NCI-H774 (cell line): ENCODE measurements at places on chromosomes 5 and 9.
A peak's percentile ranks its signal among the peaks of the same experiment; 100 is the strongest.

DNA sequence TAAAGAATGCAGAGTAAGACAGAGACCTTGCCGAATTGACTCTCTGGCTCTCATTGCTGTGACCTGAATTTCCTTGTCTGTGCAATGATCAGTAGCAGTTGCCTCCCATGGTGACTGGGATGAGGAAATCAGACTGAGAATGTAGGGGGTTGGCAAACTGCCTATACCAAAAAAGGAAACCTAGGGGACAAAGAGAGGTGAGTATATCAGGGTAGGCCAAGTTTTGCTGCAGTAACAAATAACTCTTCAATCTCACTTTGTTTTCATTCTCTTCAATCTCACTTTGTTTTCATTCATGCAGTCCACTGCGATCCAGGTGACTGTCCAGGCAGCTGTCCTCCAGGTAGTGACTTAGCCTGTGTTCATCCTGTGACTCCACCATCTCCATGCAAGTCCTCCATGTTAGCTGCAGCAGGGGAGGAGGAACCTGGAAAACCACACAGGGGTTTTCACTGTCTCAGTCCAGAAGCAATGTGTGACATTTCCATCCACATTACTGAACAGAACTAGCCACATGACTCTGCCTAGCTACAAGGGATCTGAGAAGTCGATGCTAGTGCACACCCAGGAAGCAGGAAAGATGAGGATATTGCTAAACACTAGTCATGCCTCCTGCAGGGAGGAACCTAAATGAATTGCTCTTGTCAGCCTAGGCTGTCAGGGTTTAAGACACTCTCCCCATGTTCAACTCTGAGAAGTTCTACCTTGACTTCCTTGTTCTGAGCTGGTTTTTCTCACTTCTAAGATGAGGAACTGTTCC is 26.0 kb downstream of the TMEM174 start:
- no peak for DNase-seq

GRCh38 chr5:145636371-145636770 is 198.8 kb downstream of the PRELID2 start:
- DNase-seq = no peak

DNA sequence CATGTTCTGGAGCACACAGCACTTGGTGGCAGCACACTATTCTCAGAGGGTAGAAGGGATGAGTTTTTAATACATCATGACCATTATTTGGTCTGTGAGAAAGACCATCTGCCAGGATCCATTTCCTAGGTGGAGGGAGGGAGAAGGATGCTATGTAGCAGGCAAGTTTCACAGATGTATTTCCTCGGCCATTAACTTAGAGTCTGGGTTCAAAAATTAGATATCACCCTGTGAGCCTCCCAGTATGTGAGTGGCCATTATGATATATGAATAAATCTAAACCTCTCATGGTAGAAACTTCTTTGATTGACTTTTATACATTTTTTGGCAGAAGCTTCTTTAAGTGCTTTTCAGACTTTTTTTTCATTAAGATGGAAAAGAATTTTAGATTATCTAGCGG is 133.9 kb downstream of the SREK1 start:
- no peak for DNase-seq

DNA sequence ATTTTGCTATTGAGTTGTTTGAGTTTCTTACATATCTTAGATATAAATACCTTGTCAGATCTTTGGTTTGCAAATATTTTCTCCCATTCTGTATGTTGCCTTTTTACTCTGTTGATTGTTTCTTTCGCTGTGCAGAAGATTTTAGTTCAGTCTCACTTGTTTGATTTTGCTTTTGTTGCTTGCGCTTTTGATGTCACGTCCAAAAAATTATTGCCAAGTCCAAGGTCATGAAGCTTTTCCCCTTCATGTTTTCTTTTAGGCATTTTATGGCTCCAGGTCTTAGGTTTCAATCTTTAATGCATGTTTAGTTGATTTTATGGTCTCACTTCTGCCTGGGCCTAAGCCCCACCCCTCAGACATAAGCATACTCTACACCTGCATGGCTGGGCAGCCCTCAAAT is 131.5 kb upstream of the TNC start:
- DNase-seq = no peak

DNA sequence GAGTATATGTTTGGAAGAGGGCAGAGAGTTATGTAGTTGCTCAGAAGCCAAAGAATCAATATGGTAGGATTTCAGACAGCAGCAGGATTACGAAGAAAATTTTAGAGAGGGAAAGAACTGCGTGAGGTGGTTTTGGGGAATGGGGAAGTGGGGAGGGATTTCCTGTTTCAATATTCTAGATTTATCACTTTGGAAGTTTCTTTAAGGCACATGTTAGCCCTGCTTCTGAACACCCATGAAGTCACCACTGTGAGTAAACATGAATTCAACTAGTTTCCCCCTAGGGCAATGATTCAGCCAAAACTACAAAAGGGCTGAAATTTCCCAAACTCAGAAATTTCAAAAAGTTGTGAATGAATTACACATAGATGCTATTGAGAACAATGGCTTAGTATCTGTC is 132.2 kb downstream of the EBF1 start:
- no peak for DNase-seq

- no peak for DNase-seq
Observed at GRCh38 chr5:39137819-39138451, 63.7 kb upstream of the RICTOR start.

DNA sequence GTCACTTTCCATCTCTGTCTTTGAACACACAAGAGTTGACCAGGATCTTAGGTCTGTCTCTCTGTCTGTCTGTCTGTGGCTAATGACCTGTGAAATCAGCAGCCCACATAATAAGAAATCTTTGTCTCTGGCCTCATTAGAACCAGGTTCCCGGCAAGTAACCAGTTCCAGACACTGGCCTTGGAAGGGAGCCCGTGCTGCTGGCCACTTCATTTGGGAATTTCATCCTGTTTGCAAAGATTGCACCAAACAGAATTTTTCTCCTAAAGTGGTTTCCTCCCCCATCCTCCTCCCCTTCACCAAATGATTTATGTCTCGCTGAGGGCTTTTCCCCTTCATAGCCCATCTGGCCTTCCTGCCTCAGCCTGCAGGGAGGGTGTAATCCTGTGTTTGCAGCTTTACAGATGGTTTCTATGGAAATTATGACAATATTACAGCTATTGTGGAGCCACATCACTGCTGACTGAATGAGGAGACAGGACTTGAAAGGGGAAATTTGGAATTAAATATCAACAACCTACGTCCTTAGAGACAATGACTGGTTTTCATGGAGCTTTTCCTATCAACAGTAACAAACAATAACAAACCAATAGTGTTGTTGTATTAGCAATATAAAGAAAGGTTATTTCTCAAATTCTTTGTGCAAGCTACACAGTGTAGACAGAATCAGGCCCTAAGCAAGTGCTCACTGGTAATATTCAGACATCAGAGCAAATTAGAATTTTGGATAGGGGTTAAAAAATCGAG is 25.7 kb downstream of the DPYSL3 start:
- DNase-seq = peak; percentile 89

GRCh38 chr9:86508208-86508903 is 154.1 kb upstream of the TUT7 start:
- DNase-seq = no peak

DNA sequence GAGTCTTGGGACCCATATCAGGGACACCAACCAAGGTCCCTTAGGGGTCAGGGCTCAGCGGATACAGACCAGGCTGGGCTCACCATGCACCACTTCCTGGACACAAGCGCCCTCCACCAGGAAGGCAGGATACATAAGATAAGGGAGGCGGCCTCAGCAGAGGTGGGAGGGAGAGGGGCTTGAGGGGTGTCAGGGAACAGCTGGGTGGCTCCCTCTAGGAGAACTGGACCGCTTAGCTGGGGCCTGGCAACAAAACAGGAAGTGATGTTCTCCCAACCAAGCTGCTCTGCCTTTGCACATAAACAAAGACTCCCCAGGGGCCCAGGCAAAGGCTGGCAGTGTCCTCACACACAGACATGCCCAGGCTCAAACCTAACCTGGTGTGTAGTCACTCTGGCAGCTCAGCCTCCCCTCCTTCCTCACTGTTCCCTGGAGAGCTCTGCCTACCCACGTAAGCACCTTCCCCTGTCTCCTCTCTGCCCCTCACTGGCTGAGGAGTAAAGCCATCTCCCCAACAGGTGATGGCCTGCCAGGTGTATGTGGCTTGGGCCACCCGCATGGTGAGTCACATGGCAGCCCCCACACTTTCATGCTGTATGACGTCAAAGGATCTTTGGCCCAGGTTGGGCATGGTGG is 5.8 kb upstream of the BICD2 start:
- DNase-seq = no peak

DNA sequence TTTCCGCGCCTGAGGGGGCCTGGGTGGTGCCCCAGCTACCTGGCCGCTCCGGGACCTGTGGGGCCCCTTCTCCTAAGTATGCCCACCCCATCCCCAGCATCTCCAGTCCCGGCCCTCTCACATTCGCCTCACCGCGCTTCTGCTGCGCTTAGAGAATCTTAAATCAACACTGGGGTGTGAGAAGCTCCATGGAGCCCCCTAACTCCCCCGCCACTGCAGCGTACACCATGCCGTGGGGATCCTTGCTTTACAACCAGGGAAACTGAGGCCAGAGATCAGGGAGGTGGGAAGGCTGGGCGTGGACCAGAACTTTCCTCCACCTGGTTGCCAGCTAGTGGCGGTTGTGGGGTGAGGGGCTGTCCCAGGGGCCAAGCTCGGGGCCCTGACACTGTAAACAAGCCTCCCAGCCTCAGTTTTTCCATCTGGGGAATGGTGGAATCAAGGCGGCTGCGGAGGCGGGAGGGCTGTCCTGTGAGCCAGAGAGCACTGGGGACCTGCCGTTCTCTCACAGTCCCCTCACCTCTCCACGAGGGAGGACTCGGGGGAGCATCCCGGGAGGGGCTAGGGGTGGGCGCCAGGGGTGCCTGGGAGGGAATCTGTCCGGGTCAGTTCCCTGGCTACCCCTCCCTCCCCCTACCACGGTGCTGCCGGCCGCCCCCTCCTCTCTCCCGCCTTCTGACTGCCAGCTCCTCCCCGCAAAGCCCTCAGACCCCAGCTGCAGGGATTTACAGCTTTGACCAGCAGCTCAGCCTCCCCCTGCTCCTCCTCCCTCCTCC is 161.2 kb downstream of the C9orf50 start:
- DNase-seq = no peak

DNA sequence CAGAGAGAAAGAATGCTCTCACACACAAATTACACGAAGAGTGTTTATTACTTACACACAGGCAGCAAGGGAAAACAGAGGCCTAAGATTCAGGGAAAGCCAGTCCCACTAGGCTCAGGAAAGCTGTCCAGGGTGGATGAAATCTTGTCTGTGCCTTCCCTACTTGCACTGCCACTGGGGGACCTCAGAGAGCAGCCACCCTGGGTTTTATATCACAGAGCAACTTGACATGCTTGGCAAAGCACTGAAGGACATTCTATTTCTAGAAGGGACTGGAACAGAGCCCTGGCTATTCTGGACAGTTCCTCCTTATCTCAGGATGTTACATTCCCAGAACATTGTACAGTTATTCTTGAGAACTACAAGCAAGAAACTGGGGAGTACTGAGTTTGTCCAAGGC is 7.5 kb upstream of the PRSS3 start:
- no peak for DNase-seq

- DNase-seq = no peak
Observed at GRCh38 chr9:72891043-72891442, 61.8 kb downstream of the ALDH1A1 start.

DNA sequence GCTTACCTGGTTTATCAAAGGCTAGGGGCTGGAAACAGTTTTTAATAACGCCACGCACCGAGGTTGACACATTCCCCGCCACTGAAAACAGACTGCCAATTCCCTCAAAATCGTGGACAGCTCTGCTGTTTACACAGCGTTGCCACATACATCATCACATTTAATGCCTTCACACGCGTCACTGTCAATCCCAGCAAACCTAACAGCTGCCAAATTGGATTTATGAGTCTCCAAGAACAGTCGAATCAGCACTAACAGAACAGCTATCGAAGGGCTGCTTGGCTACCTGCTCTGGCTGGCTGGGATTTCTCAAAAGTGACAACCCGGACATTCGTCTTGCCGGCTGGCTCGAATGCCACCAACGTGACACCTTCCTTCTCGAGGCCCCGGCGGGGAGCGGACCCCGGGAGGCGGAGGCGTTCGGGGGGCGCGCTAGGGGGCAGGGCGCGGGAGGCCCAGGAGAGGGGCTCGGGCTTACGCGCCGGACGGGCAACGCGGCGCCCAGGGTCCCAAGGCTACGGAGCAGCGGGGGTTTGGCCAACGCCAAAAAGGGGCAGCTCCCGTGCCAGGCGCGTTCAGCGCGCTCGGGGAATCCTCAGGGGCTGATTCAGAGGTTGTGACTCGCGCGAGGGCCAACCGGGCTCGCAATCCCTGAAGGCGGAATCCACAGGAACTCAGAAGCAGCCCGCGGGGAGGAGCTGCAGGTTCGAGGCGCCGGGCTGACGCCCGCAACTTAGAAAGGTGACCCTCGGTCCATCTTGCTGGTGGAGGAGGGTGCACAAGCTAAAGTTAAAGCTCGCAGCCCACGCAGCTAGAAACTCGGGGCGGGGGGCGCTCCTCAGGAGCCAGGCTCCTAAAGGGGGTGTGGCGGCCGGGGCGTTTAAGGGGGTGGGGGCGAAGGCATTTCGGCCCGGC is 1.2 kb downstream of the CDC14B start:
- DNase-seq = no peak

DNA sequence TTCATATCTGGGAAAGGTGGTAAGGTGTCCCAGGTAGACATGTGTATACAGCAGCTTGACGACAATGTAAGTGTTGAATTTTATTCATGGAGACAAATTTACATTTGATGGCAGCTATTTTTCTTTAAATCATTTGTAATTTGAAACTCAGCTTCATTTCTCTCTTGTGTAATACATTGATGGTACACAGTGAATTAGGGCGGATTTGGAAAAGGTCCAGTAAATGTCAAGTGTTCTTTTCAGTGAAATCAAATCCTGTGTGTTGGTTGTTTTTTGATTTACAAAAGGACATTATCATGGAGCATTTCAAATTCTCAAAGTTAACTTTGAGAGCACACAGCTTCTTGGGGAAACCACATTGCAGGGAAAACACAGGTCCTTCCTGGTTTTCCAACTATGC is 30.0 kb upstream of the PCSK1 start:
- no peak for DNase-seq

DNA sequence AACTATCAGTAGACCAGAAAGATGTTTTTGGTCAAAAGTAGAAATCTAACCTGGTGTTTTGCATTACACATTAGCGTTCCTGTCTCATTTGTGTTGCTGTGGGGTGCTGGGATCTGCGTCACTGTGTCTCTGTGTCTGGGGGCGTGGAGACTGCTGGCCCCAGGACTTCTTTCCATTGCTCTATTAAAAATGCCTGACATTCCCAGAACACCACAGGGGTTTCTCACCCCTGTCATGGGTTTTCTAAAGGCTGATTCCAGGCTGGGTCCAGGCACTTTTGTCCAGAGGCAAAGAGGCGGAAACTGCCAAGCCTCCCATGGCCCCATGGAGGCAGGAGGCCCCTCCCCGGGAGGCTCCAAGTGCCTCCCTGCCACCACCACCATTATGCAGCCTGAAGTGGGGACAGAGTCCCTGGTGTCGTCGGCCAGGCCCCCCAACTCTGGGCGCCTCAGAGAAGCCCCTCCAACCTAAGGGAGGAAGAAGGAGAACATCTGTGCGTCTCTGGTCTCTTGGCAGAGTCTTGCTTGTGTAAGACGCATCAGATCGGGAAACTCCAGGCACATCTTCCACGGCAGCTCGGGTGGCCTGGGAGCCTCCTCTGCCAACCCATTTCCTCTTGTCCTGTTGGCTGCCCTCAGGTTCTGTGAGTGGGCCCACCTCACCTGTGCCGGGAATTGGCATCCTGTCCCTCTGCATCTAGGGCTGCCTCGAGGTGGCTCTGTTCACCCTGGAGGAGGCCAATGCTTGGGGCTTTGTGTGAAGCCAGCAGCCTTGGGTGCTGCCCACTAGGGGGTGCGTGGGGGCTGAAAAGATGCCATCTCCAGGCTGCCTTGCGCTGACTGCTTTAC is 13.8 kb upstream of the PLEKHG4B start:
- no peak for DNase-seq
